Fibroblast of skin of right quadriceps (primary cell): ENCODE measurements at places on chromosomes 11 and 22.
A peak's percentile ranks its signal among the peaks of the same experiment; 100 is the strongest.

DNA sequence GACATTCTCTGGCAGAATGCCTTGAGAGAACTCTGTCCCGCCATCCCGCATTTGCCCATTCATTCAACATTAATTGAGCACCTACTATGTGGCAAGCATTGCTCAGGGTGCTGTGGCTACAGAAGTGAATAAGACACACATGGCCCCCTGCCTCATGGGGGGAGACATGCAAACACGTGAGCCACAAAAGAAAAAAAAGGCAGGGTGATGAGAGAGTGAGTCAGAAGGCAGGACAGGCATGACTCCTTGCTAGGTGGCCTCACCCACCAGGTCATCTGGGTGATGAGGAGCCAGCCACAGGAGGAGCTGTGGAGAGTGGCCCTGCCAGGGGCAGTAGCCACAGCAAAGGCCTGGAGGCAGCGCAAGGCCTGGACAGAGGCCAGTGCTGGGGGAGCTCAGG is 4.9 kb downstream of the CHRM4 start:
- DNase-seq = no peak

DNA sequence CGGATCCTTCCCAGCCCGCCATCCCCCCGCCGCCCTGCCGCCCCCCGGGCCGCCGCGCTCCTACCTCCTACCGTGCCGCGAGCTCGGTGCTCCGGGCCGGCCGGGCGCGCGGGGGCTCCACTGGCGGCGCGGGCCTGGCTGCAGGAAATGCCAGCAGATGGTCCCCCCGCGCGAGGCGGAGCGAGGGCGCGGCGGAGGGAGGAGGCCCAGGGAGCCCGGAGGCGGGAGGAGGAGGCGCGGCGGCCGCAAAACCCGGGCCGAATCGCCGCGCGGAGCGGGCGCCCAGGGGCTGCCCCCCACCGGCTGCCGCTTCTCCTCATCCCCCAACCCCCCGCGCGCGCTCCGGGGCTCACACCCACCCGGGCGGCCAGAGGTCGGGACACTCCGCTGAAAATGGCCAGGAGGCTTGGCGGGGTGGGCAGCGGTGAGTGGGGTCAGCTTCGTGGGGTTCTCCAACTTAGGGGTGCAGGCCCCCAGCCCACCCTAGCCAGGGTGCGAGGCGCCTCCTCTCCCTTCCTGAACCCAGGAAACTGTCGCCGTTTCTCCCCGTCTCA is at the start of gene OSBPL5:
Gene OSBPL5 (minus strand): TSS at position 159 of the 554 bp plus-strand sequence. CDS start 36,162 bp downstream, outside the sequence.
- peak; percentile 72 for DNase-seq

DNA sequence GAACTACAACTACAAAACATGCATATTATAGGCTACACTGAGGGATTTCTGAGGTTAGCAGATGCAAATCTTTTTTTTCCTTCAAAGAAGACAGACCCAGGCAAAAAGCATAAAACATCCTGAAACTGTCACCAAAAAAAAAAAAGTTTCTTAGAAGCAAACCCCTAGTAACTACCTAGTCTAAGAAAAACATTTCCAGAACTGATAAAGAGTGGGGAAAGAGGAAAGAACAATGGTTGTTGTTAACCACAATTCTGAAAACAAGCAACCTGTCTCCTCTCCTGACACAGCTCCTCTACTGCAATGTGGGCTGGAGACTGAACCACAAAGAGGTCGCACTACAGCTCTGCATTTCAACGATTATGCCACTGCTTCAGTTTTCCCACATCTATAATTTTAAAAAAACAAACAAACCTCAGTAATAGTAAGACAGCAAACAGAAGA is 15.0 kb downstream of the DENND5A start:
- no peak for DNase-seq

GRCh38 chr11:7544021-7544420 is 30.2 kb downstream of the PPFIBP2 start:
- no peak for DNase-seq

DNA sequence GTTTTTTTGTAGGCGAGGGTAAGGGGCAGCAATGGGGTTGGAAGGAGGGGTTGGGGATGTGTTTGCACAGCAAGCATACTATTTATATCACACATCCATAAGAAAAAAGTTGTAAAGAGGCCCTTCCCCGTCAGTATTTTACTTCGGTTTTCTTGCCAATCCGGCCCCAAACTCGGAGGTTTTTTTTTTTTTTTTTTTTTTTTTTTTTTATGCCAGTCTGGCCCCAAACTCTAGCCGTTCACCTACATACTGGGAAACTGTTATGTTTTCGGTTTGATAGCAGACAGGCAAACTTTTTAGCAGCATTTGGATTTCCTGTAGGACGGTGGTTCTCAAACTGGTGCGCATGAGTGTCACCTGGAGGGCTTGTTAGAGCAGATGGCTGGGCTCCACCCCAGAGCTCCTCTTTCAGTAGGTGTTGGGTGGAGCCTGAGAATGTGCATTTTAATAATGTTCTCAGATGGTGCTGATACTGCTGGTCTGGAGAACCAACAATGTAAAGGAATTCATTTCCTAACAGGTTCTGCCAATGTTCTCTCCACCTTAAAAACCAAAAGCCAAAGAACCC is 76.5 kb upstream of the ZBED5 start:
- no peak for DNase-seq

GRCh38 chr11:118902336-118903203 is 18.9 kb downstream of the CXCR5 start:
- no peak for DNase-seq

GRCh38 chr22:22229683-22230420 is 14.7 kb upstream of the VPREB1 start:
- no peak for DNase-seq

DNA sequence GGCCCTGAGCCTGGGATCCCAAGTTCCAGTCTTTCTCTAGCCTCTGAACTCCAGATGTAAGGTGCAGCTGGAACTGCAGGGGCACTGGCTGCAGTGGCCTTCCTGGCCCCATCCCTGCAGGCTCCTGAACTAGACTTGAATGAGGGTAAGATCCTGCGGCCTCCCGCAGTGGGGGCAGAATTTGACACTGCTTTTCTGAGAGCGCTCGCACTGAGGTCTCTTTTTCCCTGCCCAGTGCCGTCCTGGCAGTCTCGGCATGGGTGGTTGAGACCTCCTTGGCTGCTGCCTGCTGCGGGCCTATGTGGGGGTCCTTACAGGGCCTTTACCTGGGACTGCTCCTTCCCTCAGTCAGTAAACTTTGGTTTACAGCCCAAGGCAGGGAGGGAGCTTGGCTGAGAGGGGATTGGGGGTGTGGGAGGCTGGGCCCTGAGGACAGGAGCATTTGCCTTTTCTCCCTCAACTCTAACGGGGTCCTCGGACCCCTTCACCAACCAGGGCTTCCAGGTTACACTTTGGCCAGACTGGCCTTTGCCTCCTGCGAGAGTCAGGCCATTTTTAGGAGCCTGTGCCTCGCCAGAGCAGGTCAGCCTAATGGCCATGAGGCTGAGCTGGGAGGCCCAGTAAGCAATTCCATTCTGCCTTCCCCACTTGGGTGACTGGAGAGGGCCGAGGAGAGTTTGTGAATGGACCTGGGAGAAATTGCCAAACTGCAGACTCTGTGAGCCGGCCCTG is 35.4 kb downstream of the FAM83F start:
- no peak for DNase-seq
